CD8-positive, alpha-beta memory T cell (primary cell): ENCODE measurements at places on chromosomes 7 and 10.
A peak's percentile ranks its signal among the peaks of the same experiment; 100 is the strongest.

DNA sequence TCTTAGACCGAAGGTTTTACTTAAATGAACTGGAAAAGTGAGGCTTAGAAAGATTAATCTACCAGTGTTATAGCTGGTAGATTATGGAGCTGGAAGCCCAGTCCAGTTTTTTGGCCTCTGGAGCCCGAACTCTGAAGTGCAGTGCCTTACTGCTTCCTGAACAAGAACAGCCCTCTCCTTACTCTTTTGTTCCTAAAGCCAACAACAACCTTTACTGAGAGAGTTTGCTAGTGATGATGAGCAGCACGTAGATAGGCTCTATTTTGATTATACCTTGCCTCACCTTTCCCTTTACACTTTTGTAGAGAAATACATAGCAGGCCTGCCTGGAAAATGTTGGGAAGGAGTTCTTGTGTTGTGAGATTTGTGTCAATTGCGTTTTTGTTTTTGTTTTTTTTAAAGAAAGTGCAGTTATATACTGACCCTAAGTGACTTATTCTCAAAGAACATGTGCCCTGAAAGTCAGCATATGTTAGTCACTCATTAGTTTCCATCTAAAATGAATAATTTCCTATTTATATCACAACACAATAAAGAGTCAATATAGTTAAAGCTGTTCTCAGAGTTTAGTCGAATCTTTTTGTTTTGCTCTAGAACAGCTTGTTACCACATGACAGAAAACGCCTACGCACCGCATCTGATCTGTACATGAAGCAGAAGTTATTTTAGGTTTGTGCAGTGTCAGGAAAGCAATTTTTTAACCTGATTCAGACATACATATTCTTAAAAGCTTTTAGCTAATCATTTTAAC is 33.0 kb downstream of the PLEKHA1 start:
- no peaks in the 10 kb centered on the region for H3K36me3 ChIP-seq
- no peak overlapping the region for H3K27ac ChIP-seq
- peaks cover 32% of the 10 kb centered on the region for H3K4me1 ChIP-seq
- DNase-seq = peak; percentile 65

GRCh38 chr10:131547129-131547799 is 235.7 kb upstream of the TCERG1L start:
- no peak for DNase-seq
- H3K4me3 ChIP-seq = no peak overlapping the region
- no peaks in the 10 kb centered on the region for H3K4me1 ChIP-seq
- H3K27me3 ChIP-seq = no peaks in the 10 kb centered on the region
- H3K27ac ChIP-seq = no peak overlapping the region
- H3K36me3 ChIP-seq = no peaks in the 10 kb centered on the region

- DNase-seq = no peak
- H3K27ac ChIP-seq = no peak overlapping the region
- no peaks in the 10 kb centered on the region for H3K36me3 ChIP-seq
These were observed 88.8 kb downstream of the ELMO1 start for GRCh38 chr7:37359662-37360444.

GRCh38 chr10:50260791-50261281 is 9.5 kb upstream of the ASAH2 start:
- no peaks in the 10 kb centered on the region for H3K36me3 ChIP-seq
- no peaks in the 10 kb centered on the region for H3K27me3 ChIP-seq
- no peaks in the 10 kb centered on the region for H3K4me1 ChIP-seq
- H3K27ac ChIP-seq = no peak overlapping the region
- no peak overlapping the region for H3K4me3 ChIP-seq

GRCh38 chr7:41391818-41392217 is 311.1 kb downstream of the INHBA start:
- no peaks in the 10 kb centered on the region for H3K4me1 ChIP-seq
- no peaks in the 10 kb centered on the region for H3K36me3 ChIP-seq
- DNase-seq = no peak

DNA sequence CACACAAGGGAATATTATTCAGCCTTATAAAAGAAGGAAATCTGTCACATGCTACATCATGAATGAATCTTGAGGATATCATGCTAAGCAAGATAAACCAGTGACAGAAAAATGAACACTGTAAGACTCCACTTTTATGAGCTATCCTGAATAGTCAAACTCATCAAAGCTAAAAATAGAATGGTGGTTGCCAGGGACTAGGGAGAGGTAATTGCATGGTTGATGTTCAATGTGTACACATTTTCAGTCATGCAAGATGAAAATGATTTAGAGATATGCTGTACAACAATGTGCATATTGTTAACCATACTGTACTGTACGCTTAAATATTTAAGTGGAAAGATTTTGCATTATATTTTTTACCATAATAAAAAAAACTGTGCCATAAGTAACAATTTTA is 1349.1 kb downstream of the XPNPEP1 start:
- no peak overlapping the region for H3K4me3 ChIP-seq
- DNase-seq = no peak
- H3K36me3 ChIP-seq = no peaks in the 10 kb centered on the region
- no peaks in the 10 kb centered on the region for H3K27me3 ChIP-seq
- H3K27ac ChIP-seq = no peak overlapping the region
- no peaks in the 10 kb centered on the region for H3K4me1 ChIP-seq

GRCh38 chr10:71538608-71539260 is 142.0 kb downstream of the CDH23 start:
- no peaks in the 10 kb centered on the region for H3K4me1 ChIP-seq
- H3K36me3 ChIP-seq = no peaks in the 10 kb centered on the region
- H3K27me3 ChIP-seq = no peaks in the 10 kb centered on the region
- no peak overlapping the region for H3K4me3 ChIP-seq
- H3K27ac ChIP-seq = no peak overlapping the region

DNA sequence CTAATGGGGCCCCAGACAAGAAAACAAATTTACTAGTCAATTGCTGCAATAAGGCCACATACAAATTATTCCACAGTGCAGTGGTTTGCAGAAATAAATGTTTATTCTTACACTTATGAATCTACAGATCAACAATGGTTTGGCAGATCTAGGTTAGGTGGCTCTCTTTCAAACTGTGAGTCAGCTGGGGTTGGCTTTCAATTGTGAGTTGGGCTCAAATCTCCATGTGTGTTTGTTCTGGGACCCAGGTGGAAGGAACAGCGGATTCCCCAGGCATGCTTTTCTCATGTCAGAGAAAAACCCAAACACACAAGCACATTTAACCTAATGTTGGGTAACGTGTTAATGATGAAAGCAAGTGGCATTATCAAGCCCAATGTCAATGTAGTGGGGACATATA is 25.6 kb upstream of the CELF2 start:
- no peak overlapping the region for H3K4me3 ChIP-seq
- H3K27me3 ChIP-seq = no peaks in the 10 kb centered on the region
- no peaks in the 10 kb centered on the region for H3K36me3 ChIP-seq
- no peak for DNase-seq
- no peak overlapping the region for H3K27ac ChIP-seq

GRCh38 chr7:28207486-28208158 is 27.0 kb upstream of the JAZF1 start:
- H3K4me3 ChIP-seq = no peak overlapping the region
- H3K36me3 ChIP-seq = no peaks in the 10 kb centered on the region
- DNase-seq = no peak
- no peak overlapping the region for H3K27ac ChIP-seq

- no peaks in the 10 kb centered on the region for H3K36me3 ChIP-seq
- DNase-seq = peak; percentile 48
- no peak overlapping the region for H3K4me3 ChIP-seq
- H3K27ac ChIP-seq = no peak overlapping the region
These were observed 9.1 kb upstream of the ZYX start for GRCh38 chr7:143372070-143372469.

GRCh38 chr10:11162828-11163599 is 145.3 kb downstream of the CELF2 start:
- H3K4me1 ChIP-seq = peaks cover 60% of the 10 kb centered on the region
- H3K27me3 ChIP-seq = no peaks in the 10 kb centered on the region
- H3K27ac ChIP-seq = peak overlapping the region; percentile 92
- H3K4me3 ChIP-seq = peak overlapping the region; percentile 72
- no peaks in the 10 kb centered on the region for H3K36me3 ChIP-seq
- peak; percentile 92 for DNase-seq

DNA sequence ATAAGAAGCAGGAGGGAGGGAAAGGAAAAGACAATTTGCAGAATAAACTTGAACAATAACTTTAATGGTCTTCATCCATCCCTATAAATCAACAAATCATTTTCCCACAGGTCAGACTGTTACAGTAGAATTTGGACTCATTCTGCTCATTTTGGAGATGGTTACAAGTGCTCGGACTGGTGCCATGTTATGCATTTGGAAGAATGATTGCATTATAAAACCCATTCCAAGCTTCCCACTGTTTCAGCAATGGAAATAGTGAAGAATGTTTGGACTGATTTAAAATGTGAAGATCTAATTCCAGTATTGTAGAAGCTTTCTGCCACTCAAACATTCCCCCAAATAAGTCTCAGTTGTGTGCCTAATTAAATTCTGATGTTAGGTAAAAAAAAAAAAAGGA is 99.7 kb upstream of the ZEB1 start:
- H3K4me1 ChIP-seq = no peaks in the 10 kb centered on the region
- no peaks in the 10 kb centered on the region for H3K27me3 ChIP-seq
- H3K27ac ChIP-seq = no peak overlapping the region
- no peak for DNase-seq

DNA sequence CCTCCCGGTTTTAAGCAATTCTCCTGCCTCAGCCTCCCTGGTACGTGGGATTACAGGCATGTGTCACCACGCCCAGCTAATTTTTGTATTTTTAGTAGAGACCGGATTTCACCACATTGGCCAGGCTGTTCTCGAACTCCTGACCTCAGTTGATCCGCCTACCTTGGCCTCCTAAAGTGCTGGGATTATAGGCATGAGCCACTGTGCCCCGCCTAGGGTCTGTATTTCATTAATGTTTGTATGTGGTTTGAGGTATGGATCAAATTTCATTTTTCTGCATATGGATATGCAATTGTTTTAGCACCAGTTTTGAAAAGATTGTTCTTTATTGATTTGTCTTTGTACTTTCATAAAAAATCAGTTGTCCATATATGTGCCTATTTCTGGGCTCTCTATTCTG is 26.0 kb downstream of the CYP26A1 start:
- no peak for DNase-seq
- no peak overlapping the region for H3K27ac ChIP-seq
- H3K36me3 ChIP-seq = no peaks in the 10 kb centered on the region
- no peak overlapping the region for H3K4me3 ChIP-seq
- no peaks in the 10 kb centered on the region for H3K4me1 ChIP-seq

GRCh38 chr10:113071446-113071845 is 121.4 kb downstream of the TCF7L2 start:
- no peaks in the 10 kb centered on the region for H3K27me3 ChIP-seq
- no peak overlapping the region for H3K27ac ChIP-seq
- H3K36me3 ChIP-seq = no peaks in the 10 kb centered on the region
- no peaks in the 10 kb centered on the region for H3K4me1 ChIP-seq
- H3K4me3 ChIP-seq = no peak overlapping the region

DNA sequence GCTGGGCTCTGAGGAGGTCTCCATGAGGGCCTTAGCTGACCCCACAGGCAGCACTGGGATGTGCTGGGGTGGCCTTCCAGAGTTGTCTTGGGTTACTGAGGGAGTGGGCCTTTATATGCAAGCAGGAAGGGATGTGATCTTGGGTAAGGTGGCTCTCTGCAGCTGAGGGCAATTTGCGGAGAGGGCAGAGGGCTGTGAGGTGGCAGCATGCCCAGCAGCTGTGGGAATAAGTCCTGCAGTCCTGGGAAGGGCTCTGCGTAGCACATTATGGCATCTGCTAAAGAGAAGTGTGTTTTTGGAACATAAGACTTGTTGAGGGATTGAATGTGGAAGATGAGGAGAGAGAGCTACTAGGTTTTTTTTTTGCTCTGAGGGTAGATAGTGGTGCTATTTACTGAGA is 99.6 kb upstream of the KMT2E start:
- no peak for DNase-seq
- H3K4me3 ChIP-seq = no peak overlapping the region
- no peaks in the 10 kb centered on the region for H3K4me1 ChIP-seq
- no peak overlapping the region for H3K27ac ChIP-seq
- H3K36me3 ChIP-seq = no peaks in the 10 kb centered on the region

GRCh38 chr10:105210546-105210945 is 569.5 kb downstream of the SORCS3 start:
- H3K4me1 ChIP-seq = no peaks in the 10 kb centered on the region
- no peak for DNase-seq
- no peak overlapping the region for H3K4me3 ChIP-seq
- H3K27me3 ChIP-seq = no peaks in the 10 kb centered on the region
- H3K27ac ChIP-seq = no peak overlapping the region

GRCh38 chr7:30463405-30464145 is 15.0 kb downstream of the NOD1 start:
- H3K36me3 ChIP-seq = no peaks in the 10 kb centered on the region
- H3K27me3 ChIP-seq = no peaks in the 10 kb centered on the region
- no peak for DNase-seq
- H3K4me3 ChIP-seq = no peak overlapping the region
- peaks cover 6% of the 10 kb centered on the region for H3K4me1 ChIP-seq

DNA sequence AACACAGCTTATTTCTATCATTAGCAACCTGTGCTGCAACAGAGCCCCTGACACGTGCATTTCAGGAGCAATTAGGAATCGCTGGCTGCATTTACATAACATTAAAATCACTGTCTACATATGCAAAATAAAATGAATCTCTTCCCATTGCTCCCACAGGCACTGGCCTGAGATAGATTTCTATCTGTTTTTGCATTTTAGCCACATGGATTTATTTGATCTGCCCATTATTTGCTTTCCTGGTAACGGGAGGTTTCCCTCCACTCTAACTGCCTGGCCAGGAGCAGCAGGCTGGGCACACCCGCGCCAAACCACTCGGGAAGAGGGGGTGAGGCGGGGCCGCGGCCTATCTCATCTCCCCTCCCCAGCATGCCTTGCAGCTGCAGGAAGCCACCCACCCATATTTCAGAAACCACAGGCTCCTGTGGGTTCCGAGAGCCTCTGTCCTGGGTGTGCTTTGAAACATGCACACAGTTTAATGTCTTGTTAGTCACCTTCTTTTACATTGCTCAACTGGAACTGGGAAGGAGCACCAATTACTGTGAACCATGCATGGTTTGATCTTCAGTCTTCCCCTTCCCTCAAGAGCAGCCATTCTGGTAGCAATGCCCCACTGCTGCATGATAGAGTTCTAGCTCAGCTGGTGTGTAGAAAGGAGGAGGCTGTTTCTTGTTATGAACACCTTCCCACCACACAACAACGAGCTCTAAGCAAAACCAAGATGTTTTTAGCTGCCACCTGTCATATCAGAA is 37.7 kb upstream of the IKZF1 start:
- H3K4me1 ChIP-seq = peaks cover 98% of the 10 kb centered on the region
- H3K36me3 ChIP-seq = no peaks in the 10 kb centered on the region
- H3K4me3 ChIP-seq = peak overlapping the region; percentile 54
- peak; percentile 58 for DNase-seq
- H3K27me3 ChIP-seq = no peaks in the 10 kb centered on the region

GRCh38 chr7:140479739-140480084 is 407 bp upstream of the MKRN1 start:
- no peaks in the 10 kb centered on the region for H3K27me3 ChIP-seq
- no peaks in the 10 kb centered on the region for H3K36me3 ChIP-seq
- peak overlapping the region; percentile 75 for H3K4me3 ChIP-seq
- no peak for DNase-seq
- peak overlapping the region; percentile 88 for H3K27ac ChIP-seq
- peaks cover 26% of the 10 kb centered on the region for H3K4me1 ChIP-seq
